WTC11 (cell line): ENCODE measurements at places on chromosomes 12 and 14.

- no peak for DNase-seq
Observed at GRCh38 chr12:108939594-108939993, 59.7 kb downstream of the DAO start.

DNA sequence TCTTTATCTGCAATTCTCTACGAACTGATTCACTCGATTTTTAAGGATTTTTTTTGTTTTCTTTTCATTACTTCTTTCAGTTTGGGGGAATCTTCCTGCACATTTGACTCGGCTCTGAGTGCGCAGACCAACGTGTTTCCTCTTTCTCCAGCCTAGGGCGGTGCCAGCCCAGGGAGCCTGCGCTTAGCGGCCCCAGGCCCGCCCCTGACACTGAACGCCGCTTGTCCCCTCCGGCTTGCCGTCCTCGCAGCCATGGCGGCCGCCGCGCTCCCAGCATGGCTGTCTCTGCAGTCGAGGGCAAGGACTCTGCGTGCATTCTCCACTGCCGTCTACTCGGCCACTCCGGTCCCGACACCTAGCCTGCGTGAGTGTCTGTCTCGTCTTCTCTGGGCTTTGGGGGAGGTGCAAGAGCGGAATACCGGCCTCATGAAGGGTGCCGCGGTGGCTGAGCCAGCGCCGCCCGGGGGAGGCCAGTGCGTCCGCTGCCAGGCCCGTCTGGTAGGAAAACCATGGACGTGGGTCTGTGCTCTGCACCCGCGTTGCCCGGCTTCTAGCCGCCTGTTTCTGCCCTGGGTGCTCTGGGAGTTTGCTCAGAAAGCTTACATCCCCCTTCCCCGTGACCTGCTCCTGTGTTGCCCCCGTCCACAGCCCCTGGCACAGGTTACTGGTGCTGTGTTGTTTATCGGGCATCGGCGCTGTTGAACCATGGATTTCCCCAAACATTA, at the start of gene MRPS35:
TSS of gene MRPS35 (plus strand) at position 241 of the 725 bp plus-strand sequence. CDS start at position 253, 12 bp downstream.
- DNase-seq = peak; percentile 77

DNA sequence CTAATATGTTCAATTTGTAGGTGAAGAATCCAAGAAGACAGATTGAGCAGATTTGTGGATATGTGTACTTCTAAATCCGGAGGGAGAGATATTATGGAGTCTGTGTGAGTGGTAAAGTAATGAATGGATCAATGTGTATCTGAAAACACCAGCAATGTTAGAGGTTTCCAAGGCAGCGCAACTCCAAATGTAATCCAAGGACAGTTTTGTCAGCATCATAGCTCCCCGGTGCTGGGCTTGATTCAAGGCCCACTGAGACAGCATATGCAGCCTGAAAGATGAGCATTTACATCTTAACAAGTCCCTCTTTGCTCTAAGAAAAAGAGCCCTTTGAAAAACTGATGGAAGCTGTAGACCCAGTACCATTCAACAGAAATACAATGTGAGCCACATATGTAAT, 38.3 kb upstream of the FRMD6 start:
- DNase-seq = no peak

- DNase-seq = no peak
Observed at GRCh38 chr14:50529288-50530179, 2.8 kb downstream of the MAP4K5 start.

GRCh38 chr14:98182393-98183055, 1089.5 kb downstream of the BCL11B start:
- no peak for DNase-seq

- no peak for DNase-seq
Observed at GRCh38 chr14:55291480-55292081, 20.4 kb downstream of the FBXO34 start.

DNA sequence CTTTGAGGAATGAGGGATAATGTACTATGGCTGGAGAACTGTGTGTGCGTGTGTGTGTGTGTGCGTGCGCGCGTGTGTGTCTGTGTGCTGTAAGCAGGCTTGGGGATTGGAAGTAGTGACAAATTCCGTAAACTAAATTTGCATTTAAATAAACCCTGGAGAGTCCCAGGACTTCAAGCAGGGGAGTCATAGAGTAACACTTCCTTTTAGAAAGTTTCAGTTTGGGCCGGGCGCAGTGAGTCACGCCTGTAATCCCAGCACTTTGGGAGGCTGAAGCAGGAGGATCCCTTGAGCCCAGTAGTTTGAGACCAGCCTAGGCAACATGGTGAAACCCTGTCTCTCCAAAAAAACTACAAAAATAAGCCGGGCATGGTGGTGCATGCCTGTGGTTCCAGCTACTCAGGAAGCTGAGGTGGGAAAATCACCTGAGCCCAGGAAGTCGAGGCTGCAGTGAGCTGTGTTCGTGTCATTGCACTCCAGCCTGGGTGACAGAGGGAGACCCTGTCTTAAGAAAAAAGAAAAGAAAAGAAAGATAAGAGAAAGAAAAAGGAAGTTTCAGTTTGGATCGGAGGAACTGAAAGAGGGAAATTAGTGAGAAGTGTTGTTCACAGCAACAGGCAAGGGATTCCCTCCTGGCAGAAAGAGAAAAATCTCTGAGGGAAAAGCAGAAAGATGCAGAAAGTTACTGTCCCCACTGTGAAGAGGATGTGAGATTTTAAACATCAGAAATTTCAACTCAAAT, 222.7 kb upstream of the SOX5 start:
- peak; percentile 49 for DNase-seq

DNA sequence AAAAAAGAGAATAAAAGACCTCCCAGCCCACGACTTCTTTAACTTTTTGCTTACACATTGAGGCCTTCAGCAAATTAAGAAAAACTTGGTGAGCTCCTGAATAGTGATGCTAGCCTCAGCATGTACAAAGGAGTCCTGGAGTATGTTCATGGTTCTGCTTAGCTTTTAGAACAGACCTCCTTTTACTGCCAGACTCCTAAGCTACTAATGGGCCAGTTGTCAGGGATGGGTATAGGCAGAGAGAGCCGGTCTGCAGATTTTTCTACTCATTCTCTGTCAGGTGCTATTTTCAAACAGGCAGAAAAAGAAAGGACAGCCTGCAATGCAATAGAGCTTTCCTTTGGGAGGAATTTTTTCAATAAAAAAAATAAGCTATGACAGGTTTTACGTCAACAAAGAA, 81.9 kb upstream of the REP15 start:
- no peak for DNase-seq

DNA sequence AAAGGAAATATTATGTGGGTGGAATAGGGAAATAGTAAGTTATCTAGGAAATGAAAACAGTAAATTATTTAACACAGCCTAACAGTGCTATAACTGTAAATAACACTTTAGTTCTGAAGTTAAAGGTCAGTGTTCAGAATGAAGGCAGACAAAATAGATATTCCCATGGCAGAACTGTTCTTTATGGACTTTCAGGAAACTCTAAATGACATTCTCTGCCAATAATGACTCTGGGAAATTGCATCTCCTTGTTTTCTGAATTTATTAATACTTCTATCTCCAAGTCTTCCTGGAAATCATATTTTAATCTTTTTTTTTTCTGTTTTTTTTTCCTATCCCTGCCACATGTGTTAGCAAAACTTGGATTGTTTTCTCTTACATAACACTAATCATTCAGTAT, 101.4 kb downstream of the PDE3A start:
- DNase-seq = no peak

GRCh38 chr14:65751510-65751909, 339.0 kb downstream of the FUT8 start:
- DNase-seq = no peak

DNA sequence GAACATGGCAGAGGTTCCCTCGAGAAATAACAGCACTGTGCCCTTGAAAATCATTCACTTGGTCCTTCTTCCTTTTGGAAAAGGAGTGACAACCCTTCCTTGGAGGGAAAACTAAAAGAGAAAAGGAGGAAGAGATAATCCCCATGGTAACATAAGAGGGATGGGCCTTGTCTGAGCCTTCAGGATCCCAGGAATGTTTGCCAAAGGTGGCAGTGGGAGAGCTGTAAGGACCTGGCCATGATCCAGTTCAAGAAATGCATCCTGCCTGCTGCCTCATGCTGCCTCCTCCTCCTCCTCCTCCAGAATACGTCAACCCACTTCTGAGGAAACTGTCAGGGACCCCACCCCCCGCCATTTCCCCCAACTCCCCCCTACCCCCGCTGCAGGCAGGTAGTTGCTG, 118.8 kb downstream of the KCNK10 start:
- DNase-seq = no peak

DNA sequence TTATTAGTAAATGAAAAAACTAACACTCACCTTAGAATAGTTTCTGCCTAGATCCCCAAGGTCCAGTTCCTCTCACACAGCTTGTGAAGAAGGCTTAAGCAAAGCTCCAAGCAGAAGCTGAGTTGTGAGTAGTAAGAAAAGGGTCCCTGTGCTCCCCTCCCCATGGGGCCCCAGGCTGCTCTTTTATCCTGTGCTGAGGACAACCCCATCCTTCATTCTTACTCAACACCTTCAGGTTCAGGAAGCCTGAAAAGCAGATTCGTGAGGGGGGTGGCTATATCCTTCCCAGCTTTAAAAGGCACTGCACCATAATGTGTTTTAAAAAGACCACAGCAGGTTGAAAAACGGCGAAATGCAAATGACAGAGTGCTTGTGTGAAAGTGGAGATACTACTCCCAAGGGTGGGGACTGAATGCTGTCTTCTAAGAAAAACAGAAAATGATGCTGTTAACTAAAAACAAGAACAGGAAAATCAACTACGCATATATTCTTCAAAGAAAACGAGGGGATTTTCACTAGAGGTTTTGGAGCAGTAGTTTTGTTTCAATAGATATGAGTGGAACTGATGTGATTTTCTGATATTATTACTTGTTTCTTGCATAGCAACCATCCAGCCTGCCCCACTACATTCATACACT, 182.7 kb downstream of the KTN1 start:
- no peak for DNase-seq

DNA sequence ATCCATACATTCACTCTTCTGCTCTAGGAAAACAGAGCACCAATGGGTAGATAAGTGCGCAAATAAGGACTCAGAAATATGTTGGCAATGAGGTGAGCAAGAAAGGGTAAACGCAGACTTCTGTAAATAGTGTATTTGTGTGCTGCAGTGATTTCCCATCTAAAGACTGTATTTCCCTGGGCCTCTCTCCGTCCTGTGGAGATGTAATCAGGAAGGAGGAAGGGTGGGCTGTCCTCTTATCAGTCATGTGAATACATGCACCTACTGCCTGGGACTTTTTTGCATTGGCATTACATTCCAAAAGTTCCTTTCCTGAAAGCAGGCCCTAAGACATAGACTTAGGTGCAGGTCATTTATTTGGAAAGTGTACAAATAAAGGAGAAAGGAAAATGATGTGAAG, 114.5 kb downstream of the OTOGL start:
- DNase-seq = no peak

- DNase-seq = peak; percentile 77
Observed at GRCh38 chr14:55103005-55103640, 25.9 kb upstream of the LGALS3 start.

- no peak for DNase-seq
Observed at GRCh38 chr12:88539893-88540292, 40.4 kb downstream of the KITLG start.

GRCh38 chr12:51822956-51823355, 25.6 kb downstream of the FIGNL2 start:
- DNase-seq = no peak

DNA sequence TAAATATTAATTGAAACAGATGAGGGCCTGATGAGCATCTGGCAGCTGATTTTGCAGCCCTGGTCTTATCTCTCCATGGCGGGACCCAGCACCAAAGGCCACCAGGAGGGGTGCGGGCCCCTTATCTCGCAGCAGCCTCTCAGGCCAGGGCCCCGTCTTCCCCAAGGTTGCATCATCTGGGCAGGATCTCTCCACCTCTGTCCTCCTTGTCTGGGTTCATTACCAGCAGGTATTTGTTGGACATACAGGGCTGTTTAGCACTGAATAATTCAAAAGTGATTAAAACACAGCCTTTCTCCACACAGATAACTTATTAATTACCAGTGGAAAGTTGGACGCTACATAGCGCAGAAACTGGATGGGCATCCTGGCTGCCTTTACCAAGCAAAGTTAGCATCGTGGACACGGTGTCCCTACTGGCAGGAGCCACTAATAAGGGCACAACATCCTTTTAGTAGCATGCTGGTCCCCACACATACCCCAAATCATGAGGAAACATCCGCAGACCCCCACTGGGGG, 25.8 kb downstream of the TMEM120B start:
- DNase-seq = no peak

DNA sequence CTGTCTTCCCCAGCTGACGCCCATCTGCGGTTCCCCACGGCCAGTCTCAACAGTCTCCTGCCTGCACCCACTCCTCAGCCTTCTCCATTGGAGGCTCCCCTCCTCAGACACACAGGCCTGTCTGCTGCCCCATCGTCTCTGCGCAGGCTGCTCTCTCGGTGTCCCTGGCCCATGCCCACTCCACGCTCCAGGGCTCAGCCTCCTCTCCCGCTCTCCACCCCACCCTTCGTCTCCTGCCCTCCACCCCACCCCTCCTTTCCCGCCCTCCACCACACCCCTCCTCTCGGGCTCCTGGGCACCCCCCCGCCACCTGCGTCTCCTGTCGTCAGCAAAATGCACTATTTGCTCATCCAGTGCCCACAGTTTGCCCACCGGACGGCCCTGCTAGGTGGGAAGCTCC, 119.6 kb upstream of the DIO3 start:
- DNase-seq = no peak

GRCh38 chr12:110253176-110253575, 27.9 kb upstream of the ATP2A2 start:
- no peak for DNase-seq

DNA sequence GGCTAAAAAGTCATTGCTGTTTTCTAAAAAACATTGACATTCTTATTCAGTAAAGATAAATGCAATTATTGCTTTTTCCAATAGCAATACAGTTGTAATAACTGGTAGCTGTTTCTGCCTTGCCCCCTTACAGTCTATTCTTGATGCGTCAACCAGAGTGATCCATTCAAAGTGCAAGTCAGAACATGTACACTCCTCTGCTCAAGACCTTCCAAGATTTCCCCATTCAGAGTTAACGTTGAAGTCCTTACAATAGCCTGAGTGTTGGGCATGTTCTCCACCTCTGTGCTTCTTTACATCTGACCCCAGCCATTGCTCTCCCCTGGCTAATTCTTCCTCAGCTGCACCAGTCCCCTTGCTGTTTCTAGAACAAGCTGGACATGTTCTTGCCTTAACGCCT, 24.3 kb downstream of the VRK1 start:
- no peak for DNase-seq

GRCh38 chr12:90510948-90511347, 444.0 kb downstream of the CCER1 start:
- no peak for DNase-seq

GRCh38 chr14:71056168-71056567, 148.9 kb downstream of the PCNX1 start:
- no peak for DNase-seq

- DNase-seq = no peak
Observed at GRCh38 chr12:68180792-68181744, 21.5 kb upstream of the IFNG start.

GRCh38 chr12:57216014-57216911, at the start of gene NXPH4:
TSS of gene NXPH4 (plus strand) at chr12:57216794. CDS start at chr12:57216970, 176 bp downstream.
- DNase-seq = peak; percentile 86

GRCh38 chr12:52243259-52243855, 10.3 kb downstream of the KRT7 start:
- no peak for DNase-seq

GRCh38 chr12:112354399-112354798, 27.8 kb downstream of the HECTD4 start:
- no peak for DNase-seq

- no peak for DNase-seq
Observed at GRCh38 chr14:77088645-77089044, 9.4 kb upstream of the CIPC start.
